Adrenal gland (tissue), 19 donors: ENCODE measurements at places on chromosomes 2 and 18.

- DNase-seq: no peak
Measured at GRCh38 chr2:113155331-113155730, 18.4 kb upstream of the PSD4 start.

DNA sequence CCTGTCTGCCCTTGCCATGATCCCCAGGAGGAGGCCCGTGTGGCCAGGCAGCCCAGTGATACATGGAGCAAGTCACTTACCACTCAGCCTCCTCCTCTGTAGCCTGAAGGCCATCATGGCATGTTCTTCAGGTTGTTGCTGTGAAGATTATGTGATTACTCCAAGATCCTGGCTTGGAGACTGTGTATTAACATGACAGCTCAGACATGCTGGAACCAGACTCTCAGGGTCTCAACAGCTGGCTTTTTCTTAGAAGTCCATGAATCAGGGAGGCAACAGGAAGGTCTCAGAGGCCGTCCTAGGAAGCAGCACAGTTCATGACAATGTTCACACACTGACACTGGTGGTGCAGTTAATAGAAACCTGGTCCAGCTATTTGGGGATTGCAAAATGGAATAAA is 158.6 kb upstream of the TWIST2 start:
- DNase-seq: no peak

GRCh38 chr2:65464604-65465003 is 32.2 kb upstream of the SPRED2 start:
- DNase-seq: no peak

GRCh38 chr2:102321941-102322719 is 10.8 kb downstream of the IL1RL1 start:
- no peak for DNase-seq

DNA sequence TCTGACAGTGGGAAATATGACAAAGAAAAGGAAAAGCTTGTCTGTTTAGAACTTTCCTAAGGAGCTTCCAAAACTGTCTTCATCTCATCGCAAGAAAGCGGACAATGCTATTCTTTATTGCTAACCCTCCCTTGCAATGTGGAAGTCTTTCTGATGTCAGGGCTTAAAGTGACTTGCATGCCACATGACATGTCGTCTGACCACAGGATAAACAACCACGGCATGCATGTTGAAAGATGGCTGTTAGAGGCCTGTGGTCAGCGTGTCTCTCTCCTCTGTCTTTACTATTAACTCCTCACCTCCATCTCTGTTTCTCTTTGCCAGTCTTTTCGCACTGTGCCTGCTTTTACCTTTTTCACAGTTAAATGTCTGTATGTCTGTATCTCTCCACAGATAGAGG is 389.8 kb downstream of the LNPK start:
- DNase-seq: no peak

DNA sequence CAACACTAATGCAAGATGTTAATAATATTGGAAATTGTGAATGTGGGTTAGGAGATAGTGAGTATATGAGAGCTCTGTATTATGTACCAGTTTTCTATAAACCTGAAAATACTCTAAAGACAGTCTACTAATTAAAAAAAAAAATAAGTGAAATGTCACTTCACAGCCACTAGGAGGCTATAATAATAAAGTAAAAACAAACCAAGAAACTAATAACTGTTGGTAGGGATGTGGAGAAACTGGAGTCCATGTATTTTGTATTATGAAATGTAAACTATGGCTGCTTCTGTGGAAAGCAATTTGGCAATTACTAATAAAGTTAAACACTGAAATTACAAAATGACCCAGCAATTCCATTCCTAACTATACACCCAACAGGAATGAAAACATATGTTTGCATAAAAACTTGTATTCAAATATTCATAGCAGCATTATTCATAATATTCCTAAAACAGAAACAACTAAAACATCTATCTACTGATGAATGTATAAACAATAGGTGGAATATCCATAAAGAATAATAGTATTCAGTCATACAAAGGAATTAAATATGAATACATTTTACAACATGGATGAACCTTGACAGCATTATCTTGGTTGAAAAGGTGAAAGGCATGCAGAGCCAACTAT is 36.2 kb downstream of the CCDC178 start:
- no peak for DNase-seq

DNA sequence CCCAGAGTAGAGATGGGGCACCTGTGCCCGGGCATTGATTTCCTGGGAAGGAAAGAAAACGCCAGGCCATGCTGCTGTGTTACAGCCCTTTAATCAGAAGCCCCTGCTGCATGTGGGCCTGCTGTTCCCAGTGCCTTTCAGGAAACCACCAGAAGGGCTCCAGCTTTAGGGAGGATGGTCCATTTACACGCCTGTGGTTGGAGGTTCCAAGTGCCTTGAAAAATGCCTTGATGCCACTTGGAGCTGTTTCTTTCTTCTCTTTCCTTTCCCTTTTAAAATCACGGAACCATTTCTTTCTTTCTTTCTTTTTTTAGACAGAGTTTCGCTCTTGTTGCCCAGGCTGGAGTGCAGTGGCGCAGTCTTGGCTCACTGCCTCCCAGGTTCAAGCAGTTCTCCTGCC is 60.5 kb downstream of the AGAP1 start:
- no peak for DNase-seq

DNA sequence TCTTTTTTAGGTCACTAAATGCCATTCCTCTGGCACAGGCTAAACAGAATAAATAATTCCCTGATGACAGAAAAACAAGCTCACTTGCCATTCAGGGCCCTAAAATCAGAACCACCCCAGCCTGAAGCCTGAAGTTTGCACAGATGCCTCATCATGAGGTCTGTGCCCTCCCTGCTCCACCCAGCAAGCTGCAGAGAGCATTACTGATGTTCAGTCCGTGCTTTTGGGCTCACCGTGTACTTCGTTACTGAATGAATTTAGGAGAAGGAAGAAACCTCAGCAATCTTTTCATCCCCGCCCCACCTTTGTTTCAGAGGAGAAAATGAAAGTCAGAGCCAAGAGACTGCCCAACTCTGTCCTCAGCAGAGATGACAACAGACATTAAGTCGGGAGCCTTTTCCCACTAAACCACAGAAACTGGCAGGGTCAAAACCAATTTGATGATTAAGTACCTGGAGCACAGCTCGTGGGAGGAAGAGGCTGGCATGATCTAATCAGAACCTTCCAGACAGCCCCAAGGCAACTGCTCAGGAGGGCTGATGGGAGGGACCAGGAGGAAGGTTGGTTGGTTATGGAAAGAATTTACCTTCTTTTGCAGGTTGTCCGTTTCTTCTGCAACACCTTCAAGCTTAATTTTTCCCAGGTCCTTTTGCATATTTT is 122.7 kb downstream of the LAMA1 start:
- DNase-seq: no peak

DNA sequence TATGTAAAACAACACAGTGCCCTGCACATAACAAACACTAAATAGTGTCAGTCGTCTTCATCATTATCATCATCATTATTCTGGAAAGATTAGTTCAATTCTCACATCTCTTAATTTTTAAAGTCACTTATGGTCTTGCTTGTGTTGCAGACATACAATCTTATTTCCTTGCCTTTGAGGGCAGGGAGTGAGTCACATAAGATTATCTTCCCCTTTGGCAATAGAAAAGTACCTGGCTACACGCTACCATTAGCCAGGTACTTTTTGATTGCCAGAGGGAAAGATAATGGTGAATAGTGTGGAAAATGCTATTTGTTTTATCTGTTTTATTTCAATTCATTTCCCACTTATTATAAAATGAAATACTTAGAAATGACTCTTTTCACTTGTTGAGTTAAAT is 76.6 kb upstream of the RMDN2 start:
- DNase-seq: no peak

DNA sequence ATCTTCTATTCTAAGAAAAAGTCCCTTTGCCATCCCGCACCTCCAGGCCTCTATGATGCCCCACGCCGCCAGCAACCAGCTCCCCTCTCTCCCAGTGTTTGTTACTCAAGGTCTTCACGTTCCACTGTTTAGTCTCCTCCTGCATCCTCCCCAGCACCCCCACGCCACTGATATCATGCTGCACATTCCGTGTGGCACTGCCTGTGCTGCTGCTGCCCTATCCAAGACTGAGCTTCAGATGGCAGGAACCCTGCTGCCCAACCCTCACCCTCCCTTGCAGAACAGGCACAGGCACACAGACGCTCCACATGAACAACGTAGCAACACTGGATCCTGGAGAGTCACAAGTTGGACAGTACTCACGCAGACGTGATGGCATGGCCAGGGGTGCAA is 35.3 kb downstream of the MYO5B start:
- DNase-seq: no peak

DNA sequence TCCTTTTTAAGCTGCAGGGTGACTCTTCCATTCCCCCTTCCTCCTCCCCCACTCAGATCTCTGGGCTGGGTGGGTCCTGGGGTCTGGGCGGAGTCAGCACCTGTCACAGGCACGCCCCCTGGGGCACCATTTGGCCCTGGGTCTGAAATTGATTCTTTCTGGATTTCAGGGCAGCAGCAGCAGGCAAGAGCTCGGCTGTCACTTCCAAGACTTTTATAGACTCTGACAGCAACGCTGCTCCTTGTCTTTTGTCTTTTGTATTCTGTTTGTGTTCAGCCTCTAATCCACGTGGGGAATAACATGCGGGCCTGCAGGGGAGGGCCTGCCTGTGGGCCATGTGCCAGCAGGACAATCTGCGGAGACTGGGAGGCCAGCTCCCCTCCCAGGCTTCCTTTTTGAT is 3.9 kb downstream of the BOD1L2 start:
- no peak for DNase-seq
